ENCODE measurements at places on chromosomes 1 and 21.

- no peak for DNase-seq
These were observed 55.8 kb upstream of the PDE9A start for GRCh38 chr21:42597487-42598158.

DNA sequence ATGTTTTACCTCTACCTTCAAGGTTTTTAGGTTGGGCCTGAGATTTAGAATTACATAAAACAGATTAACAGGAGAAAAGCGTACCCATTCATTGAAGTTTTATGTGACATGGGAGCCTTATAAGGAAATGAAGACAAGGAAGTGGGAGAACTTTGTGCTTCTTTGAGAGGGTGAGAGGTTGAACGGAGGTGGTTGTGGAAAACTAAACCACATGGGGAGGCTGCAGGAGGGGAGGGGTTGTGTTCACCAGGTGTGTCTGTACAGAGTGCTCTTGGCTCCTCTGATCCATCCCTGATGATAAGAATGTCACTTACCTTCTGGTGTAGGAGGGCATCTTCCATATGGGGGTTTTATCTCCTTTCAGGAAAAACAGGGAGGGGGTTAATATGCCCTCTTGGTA, 2.7 kb downstream of the SLX9 start:
- DNase-seq: no peak

- no peak for DNase-seq
These were observed 158.3 kb downstream of the PLA2G4A start for GRCh38 chr1:186987065-186987464.

GRCh38 chr1:102901996-102902395, 206.3 kb downstream of the COL11A1 start:
- DNase-seq: no peak

DNA sequence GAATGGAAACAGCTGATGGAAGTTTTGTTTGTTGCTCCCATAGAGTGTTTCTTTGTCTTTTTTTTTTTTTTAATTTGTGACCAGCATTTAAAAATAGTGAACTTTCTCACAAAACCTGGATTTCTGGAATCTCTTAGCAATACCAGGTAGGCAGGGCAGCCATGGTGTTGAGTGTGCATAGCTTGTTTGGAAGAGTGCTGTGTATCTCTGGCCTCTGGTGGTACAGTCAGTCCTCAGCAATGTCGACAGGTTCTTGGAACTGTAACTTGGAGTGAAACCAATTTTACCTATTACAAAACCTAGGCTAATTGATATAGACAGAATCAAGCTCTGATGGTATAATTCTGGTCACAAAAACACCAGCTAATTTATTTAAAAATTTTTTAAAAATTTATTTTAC, 6.7 kb downstream of the AADACL3 start:
- DNase-seq: no peak

GRCh38 chr1:54834007-54834541, 33.0 kb upstream of the TTC22 start:
- no peak for DNase-seq

DNA sequence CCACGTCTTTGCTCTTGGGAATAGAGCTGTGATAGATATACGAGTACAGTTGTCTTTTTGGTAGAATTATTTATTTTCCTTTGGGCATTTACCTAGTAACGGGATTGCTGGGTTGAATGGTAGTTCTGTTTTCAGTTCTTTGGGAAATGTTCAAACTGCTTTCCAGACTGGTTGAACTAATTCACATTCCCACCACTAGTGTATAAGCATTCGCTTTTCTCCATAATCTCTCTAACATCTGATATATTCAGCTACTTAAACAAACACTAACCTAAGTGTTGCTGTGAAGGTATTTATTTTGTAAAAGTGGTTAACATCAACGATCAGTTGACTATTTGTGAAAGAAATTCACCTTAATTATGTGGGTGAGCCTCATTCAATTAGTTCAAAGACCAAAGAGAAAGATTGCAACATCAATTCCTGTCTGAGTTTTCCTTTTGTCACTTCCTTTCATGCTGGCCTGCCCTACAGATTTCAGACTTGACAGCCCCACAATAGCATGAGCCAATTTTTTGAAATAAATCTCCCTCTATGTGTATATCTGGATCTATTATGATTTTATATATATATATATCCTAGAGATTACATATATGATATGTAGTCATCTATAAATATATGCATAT, 26.7 kb upstream of the DUSP10 start:
- DNase-seq: peak; percentile 12

GRCh38 chr1:39129514-39129913, 75.0 kb upstream of the MACF1 start:
- peak; percentile 71 for DNase-seq
